ENCODE measurements at places on chromosomes 12 and 14.

DNA sequence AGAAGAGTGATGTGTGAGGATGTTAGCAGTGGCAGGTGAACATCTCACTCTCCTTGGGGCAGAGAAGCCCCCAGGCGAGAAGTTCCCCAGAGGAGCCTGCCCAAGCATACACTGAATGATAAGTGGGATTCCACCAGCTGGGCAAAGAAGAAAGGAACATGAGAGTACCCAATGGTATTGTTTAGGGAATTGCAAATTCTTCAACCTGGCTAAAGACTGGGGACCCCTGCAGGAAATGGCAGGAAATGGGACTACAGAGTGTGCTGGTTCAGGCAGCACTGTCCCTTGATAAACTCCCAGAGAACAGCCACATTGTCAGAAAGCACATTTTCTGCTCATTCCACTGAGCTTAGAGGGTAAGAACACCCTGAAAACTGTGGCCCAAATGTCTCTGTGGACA lies 121.3 kb downstream of the RPS29 start:
- no peak for DNase-seq

- DNase-seq: no peak
Measured at GRCh38 chr12:14207905-14208551, 157.5 kb upstream of the ATF7IP start.

GRCh38 chr12:105466231-105466900 lies 135.9 kb downstream of the C12orf75 start:
- DNase-seq: no peak

GRCh38 chr12:97203408-97203807 lies 259.2 kb upstream of the RMST start:
- DNase-seq: no peak

DNA sequence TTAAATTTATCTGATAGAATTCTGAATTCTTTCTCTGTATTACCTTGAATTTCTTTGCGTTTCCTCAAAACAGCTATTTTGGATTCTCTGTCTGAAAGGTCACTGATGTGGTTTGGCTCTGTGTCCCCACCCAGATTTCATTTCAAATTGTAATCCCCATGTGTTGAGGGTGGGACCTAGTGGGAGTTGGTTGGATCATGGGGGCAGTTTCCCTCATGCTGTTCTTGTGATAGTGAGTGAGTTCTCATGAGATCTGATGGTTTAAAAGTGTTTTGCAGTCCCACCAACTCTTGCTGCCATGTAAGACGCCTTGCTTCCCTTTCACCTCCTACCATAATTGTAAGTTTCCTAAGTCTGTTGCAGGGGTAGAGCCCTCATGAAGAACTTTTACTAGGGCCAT lies 34.1 kb upstream of the OR6J1 start:
- DNase-seq: no peak

GRCh38 chr12:102026728-102027127 lies 35.1 kb downstream of the WASHC3 start:
- no peak for DNase-seq

- no peak for DNase-seq
Measured at GRCh38 chr12:57896115-57896433, 45.3 kb upstream of the ATP23 start.

GRCh38 chr12:56338308-56339157 lies at the start of gene IL23A:
IL23A (plus strand) TSS chr12:56338884; CDS start chr12:56339045, 161 bp downstream.
- no peak for DNase-seq

DNA sequence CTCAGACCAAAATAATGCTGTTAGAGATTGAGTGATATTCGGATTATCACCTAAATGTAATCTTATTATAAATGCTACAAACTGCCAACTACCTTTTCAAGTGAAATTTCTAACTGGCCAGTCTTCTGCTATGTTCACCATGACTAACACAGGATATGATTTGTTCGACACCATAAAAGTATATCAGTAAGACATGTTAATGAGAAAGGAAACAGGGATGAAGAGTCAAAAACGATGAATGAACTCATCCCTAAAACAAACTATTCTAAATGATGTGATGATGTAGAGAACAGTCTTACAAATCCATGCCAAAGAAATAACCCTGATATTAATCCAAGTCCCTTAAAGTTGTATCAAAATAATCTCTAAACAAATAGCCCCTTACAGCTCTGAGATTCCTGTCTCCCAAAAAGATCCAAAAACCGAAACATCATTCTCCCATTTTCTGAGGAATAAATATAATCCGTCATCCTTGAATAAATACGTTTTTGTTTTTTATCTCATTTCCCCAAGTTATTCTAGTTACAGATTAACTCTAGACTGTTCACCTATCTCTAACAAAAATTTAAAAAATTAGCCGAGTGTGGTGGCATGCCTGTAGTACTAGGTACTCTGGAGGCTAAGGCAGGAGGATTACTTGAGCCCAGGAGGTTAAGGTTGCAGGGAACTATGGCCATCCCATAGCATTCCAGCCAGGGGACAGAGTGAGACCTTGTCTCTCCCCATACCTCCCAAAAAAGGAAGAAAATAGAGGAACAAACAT lies 9.1 kb downstream of the SCAF11 start:
- DNase-seq: no peak

All from skeletal muscle cell (primary cell).